ENCODE measurements at places on chromosomes 5 and 9.

- peak; percentile 77 for DNase-seq
These were observed 36.5 kb downstream of the PPIC start for GRCh38 chr5:122999947-123000563.

DNA sequence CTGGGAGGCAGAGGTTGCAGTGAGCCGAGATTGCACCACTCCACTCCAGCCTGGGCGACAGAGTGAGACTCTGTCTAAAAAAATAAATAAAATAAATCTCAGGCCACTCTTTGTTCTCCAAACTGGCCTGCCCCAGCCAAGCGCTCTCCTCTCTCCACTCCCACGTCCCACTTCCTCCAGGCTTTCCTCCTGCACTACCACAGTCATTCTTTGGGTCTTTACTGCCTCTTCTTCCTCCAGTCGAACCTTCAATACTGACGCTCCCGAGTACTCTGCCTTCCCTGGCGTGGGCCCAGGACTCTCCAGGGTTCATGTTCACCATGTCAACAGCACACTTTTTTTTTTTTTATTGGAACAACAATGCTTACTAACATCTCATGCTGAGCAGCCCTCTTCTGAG is 23.9 kb downstream of the RNF130 start:
- DNase-seq, result no peak

GRCh38 chr9:12695474-12695873 is 2.3 kb downstream of the TYRP1 start:
- DNase-seq, result no peak

- no peak for DNase-seq
These were observed 5.5 kb downstream of the QRFP start for GRCh38 chr9:130890870-130891687.

GRCh38 chr9:76530458-76531110 is 71.6 kb downstream of the GCNT1 start:
- DNase-seq, result no peak

GRCh38 chr5:16754086-16754485 is 137.3 kb upstream of the RETREG1 start:
- no peak for DNase-seq

DNA sequence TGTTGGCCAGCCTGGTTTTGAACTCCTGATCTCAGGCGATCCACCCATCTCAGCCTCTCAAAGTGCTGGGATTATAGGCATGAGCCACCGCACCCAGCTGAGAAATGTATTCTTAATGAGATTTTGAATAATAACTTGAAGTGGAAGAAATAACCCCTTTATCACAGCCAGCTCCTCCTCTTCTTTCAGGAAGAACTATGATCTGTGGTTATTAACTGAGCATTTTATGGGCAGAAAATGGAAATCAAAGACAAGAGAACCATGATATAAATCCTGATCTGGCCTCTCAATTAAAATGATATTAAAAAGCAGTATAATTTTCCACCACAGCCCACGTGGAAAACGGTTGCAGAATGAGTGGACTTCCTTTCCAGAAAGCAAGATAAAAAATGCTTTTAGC is 206.6 kb downstream of the PRELID2 start:
- no peak for DNase-seq
